Dermis blood vessel endothelial cell (primary cell): ENCODE measurements at places on chromosomes 2 and 18.

GRCh38 chr2:235050980-235051351 is 99.1 kb downstream of the SH3BP4 start:
- peak; percentile 94 for DNase-seq

DNA sequence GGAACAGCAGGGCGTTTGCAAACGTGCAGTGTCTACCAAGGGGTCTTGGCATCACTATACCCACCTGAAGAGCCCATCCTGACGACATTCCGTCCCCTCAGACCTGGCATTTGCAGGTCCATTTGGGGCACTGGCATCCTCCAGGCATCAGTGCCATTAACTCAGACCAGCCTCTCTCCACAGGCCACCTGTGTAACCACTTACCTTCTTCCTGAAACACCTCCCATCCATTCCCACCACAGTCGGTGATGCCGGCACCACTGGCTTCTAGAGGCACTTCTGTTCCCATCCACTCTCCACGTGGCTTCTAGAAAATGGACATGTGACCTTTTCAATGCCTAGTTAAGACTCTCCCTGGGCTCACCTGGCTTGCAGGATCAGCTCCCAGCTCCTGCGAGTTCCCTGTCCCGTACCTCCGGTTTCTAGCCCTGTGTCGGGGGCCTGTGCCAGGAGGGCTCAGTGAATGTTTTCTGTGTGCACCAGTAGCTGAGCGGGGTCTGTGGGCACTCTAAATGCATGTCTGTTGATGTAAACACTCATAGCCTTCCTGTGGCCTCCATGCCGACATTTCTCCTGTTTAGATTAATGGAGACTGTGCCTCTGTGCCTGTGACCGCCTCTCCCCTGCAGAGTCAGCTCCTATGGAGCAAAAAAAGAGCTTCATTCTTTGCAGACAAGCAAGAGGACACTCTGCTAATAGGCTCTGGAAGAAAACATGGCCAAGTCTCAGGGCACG is 458.0 kb upstream of the HS6ST1 start:
- DNase-seq = no peak

DNA sequence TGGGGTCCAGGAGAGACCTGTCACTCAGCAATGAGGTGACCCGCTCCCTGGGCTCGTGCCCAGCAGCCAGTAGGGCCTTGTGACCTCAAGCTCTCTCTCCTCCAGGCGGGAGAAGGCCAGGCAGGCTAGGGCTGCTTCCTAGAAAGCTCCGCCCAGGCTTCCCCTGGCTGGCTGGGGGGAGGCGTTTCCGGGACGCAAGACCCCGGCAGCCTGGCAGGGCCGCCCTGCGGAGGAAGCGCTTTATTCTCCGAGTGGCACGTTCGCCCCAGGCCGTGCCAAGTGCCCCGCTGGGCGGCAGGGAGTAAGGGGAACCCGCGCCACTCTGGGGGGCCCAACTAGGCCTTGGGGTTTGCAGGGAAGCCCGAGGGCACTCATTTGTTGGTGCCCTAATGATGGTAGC is 21.2 kb upstream of the EPAS1 start:
- DNase-seq = peak; percentile 88

DNA sequence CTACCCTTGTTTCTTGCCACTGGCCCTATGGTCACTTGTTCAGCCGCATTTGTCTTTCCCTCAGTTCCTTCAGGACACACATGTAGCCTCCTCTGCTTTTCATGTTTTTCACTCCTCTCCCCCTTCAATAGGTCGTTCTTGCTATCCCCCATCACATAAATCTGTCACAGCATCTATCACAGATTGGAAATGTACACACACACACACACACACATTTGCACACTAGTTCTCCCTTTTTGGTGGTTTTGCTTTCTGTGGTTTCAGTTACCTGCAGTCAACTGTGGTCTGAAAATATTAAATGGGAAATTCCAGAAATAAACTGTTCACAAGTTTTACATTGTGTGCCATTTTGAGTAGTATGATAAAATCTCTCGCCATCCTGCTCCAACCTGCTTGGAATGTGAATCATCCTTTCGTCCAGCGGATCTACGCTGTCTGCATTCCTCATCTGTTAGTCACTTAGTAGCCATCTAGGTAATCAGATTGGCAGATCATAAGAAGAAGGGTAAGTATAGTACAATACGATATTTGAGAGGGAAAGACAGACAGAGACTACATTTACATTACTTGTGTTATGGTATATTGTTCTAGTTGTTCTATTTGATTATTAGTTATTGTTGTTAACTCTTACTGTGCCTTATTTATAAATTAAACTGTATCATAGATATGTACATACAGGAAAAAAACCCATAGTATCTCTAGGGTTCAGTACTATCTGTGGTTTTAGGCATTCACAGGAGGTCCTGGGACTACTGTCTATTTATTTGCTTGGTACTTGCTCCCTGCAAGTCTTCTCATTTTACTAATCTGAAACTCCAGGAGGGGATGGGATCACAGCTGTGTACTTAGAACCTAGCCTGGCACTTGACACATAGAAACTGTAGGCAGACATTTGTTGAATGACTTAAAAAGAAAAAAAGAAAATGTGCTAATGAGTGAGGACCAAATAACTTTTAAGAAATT is 86.1 kb upstream of the PNPT1 start:
- DNase-seq = peak; percentile 96

- DNase-seq = peak; percentile 57
Measured at GRCh38 chr18:58222432-58223125, 178.6 kb downstream of the NEDD4L start.
